Liver (tissue), 10 donors: ENCODE measurements at places on chromosomes 5 and 9.
A peak's percentile ranks its signal among the peaks of the same experiment; 100 is the strongest.

GRCh38 chr9:131065599-131065998, 30.7 kb upstream of the AIF1L start:
- H3K4me1 ChIP-seq = peaks cover 14% of the 10 kb centered on the region
- DNase-seq = no peak
- no peak overlapping the region for H3K27ac ChIP-seq
- no peaks in the 10 kb centered on the region for H3K36me3 ChIP-seq

- H3K4me1 ChIP-seq = no peaks in the 10 kb centered on the region
- H3K36me3 ChIP-seq = no peaks in the 10 kb centered on the region
- H3K4me3 ChIP-seq = no peak overlapping the region
- no peaks in the 10 kb centered on the region for H3K27me3 ChIP-seq
- H3K27ac ChIP-seq = no peak overlapping the region
- DNase-seq = no peak
These were observed 11.9 kb upstream of the EQTN start for GRCh38 chr9:27308691-27309390.

GRCh38 chr5:178670351-178670885, 43.6 kb upstream of the CLK4 start:
- H3K4me3 ChIP-seq = no peak overlapping the region
- no peaks in the 10 kb centered on the region for H3K36me3 ChIP-seq

DNA sequence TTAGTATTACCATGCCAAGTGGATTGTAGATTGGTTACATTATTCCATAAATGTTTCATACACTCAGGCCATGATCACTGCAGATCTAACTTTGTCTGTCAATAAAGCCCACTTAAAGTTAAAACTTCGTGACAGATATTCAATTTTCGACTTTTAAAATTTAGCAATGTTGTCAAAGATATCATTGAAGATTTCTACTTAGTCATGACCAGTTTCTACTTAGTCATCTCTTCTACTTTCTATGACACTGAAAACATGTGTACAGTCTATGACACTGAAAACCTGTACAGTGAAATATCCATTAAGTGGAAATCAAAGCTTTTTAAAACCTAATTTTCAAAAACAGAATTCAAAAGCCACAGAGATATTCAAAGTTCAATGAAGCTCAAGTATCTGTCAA, 258.2 kb downstream of the MCTP1 start:
- no peaks in the 10 kb centered on the region for H3K4me1 ChIP-seq
- no peak for DNase-seq
- H3K27me3 ChIP-seq = no peaks in the 10 kb centered on the region
- no peak overlapping the region for H3K4me3 ChIP-seq
- H3K36me3 ChIP-seq = no peaks in the 10 kb centered on the region

DNA sequence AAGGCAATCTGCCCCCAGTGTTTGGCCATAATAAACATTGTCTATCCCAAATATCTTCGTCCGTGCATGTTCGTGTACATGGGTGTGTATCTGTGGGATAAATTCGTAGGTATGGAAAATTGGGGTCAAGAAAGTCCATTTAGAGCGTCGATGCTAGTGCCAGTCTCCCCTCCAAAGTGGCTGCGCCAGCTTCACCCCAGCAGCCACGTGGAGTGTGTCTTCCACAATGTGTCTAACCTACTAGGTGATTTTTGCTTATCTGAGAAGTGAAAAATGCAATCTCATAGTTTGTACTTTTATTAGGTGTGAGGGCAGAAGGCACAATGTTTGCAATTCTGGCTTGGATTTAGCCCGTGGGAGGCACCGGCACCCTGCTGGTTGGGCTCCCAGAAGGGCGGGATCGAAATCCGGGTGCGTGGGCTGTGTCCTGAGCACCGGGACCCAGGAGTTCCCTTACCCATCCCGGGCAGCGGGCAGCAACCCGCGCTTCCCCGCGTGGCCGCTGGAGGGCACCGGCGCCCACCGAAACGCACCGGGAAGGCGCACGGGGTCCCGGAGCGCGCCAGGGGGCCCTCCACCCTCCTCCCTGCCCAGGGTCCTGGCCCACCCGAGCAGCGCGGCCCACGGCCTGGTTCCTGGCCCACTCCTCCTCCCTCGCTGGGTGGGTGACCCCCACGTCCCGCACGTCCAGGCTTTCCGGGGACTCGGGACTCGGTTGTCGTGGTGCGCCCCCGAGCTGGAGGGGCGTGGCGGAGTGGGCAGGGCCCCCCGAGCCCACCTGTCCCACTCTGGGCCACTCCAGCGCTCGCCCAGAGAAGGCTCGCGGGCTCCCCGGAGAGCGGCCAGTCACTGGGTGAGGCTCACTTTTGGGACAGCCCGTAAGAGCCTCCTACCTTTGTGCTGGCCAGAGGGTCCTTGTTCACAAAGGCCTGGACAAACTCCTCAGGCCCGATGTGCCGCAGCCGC, 55.4 kb upstream of the RNF130 start:
- no peaks in the 10 kb centered on the region for H3K27me3 ChIP-seq
- no peak overlapping the region for H3K27ac ChIP-seq
- H3K4me1 ChIP-seq = peaks cover 7% of the 10 kb centered on the region
- no peaks in the 10 kb centered on the region for H3K36me3 ChIP-seq
- H3K4me3 ChIP-seq = no peak overlapping the region

- H3K27me3 ChIP-seq = no peaks in the 10 kb centered on the region
- H3K36me3 ChIP-seq = peaks cover 22% of the 10 kb centered on the region
- H3K27ac ChIP-seq = peak overlapping the region; percentile 97
- H3K4me1 ChIP-seq = no peaks in the 10 kb centered on the region
- peak overlapping the region; percentile 69 for H3K4me3 ChIP-seq
- DNase-seq = no peak
These were observed 629 bp downstream of the CCNH start for GRCh38 chr5:87411973-87412629.

- DNase-seq = no peak
- H3K27me3 ChIP-seq = no peaks in the 10 kb centered on the region
- no peaks in the 10 kb centered on the region for H3K4me1 ChIP-seq
These were observed 228.7 kb downstream of the ADAMTS6 start for GRCh38 chr5:65252977-65253376.

- no peak overlapping the region for H3K4me3 ChIP-seq
- no peaks in the 10 kb centered on the region for H3K27me3 ChIP-seq
- no peaks in the 10 kb centered on the region for H3K36me3 ChIP-seq
- no peak overlapping the region for H3K27ac ChIP-seq
These were observed 283.9 kb downstream of the SPOCK1 start for GRCh38 chr5:137215261-137215660.

DNA sequence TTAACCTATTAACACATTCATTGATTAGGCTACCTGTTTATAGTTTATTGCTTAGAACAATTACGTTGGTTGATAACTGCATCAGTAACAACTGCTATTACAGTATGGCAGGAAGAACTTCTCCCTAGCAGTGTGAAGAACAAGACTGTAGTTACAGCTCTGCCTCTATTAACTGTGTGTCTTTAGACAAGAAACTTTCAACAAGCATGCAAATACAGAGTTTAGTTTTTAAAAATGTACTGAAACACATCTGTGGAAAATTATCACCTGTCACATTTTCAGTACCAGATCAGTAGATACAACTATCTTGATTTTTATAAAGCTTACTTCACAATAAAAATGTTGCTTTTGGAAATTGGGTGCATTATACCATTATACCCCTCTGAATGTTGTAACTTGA, 22.2 kb downstream of the ELL2 start:
- no peak overlapping the region for H3K27ac ChIP-seq
- peaks cover 16% of the 10 kb centered on the region for H3K36me3 ChIP-seq
- H3K27me3 ChIP-seq = no peaks in the 10 kb centered on the region
- H3K4me1 ChIP-seq = peaks cover 25% of the 10 kb centered on the region
- H3K4me3 ChIP-seq = no peak overlapping the region
- no peak for DNase-seq

DNA sequence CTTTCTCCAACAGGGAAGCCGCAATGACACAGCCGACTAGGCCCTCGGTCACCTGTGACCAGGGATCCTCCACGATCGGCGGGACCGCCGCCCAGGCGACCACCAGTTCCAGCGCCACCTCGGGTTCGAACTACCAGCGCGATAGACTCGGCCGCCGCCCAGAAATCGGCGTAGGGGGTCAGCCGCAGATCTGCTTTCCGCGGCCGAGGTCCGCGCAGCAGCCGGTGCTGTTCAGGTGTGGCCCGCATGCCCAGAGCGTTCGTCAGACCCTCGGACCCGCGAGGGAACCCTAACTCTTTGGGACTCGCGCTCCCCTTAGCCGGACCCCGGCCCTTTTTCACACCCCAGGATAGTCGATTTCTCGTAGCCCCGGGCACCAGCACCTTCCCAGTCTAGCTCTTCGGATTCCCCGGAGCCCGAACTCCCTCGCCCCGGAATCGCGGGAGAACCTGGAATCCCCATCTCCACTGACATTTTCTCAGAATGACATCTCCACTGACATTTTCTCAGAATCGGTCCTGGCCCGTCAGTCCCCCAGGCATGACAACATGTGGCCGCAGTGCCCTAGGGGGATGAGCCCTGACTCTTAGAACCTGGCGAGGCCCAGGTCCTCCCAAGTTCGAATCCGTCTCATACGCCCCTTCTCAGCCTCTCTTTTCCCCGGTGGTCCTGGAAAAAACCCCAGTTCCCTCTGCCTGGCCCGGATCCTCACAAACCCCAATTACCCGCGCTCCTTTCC, 428 bp downstream of the C5orf52 start:
- H3K4me3 ChIP-seq = no peak overlapping the region
- DNase-seq = peak; percentile 30
- no peak overlapping the region for H3K27ac ChIP-seq
- H3K36me3 ChIP-seq = no peaks in the 10 kb centered on the region
- no peaks in the 10 kb centered on the region for H3K27me3 ChIP-seq
- H3K4me1 ChIP-seq = peaks cover 11% of the 10 kb centered on the region

DNA sequence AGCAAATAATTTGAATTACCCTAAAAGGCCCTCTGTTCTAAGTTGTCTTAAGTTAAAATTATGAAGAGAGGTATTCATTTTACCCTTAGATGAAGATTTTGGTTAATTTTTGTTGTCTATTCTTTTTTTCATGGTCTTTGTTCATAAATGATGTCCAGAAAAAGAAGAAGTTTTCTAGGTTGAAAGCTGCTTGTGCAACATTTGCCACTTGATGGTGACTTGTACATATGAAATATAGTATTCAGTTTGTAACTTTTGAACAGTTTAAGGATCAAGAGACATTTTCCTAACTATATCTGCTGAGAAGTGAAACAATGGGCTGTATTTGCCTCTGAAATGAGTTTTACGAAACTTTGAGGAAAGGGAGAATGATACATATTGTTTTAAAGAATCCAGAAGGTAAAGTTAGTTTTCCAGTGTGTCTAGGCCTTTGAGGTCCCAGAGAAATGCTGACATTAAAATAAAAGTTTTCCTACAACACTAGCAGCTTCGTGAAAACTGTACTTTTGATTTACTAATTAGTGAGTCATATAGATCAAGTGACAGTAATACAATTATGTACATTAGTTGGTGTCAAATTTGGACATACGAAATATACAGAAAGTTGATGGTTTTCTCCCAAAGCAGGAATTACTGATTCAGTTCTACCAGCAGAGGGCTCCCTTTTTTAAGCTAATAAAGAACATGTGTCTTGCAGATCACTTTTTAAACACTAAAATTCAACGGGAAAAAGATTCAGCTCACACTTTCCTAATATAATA, 70.5 kb downstream of the PIK3R1 start:
- peak overlapping the region; percentile 94 for H3K27ac ChIP-seq
- H3K36me3 ChIP-seq = peaks cover 31% of the 10 kb centered on the region
- H3K4me3 ChIP-seq = no peak overlapping the region
- no peak for DNase-seq

GRCh38 chr5:127876384-127876783, 173.2 kb downstream of the CCDC192 start:
- no peaks in the 10 kb centered on the region for H3K36me3 ChIP-seq
- DNase-seq = no peak
- no peaks in the 10 kb centered on the region for H3K27me3 ChIP-seq
- no peaks in the 10 kb centered on the region for H3K4me1 ChIP-seq

DNA sequence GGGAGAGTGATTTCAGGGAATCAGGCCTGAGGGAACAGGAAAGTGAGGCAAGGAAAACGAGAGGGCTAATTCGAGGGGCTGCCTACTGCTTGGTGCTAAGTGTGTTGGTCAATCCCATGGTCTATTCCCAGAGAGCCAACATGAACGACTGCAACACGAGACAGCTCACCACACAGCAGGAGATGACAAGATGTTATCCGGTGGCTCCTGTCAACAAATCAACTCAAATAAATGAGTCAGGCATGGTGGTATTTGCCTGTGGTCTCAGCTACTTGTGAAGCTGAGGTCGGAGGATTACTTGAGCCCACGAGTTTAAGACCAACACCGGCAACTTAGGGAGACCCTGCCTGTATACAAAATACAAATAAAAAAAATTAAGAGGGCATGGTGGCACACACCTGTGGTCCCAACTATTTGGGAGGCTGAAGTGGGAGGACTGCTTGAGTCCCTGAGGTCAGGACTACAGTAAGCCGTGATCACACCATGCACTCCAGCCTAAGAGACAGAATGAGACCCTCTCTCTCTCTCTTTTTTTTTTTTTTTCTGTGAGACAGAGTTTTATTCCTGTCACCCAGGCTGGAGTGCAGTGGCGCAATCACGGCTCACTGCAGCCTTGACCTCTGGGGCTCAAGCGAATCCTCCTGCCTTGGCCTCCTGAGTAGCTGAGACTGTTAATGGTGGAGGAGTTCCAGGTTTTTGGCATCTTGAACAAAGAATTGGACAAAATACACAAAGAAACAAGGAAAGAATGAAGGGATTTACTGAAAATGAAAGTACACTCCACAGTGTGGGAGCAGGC, 9.0 kb upstream of the FAF2 start:
- no peak overlapping the region for H3K27ac ChIP-seq
- H3K36me3 ChIP-seq = no peaks in the 10 kb centered on the region
- no peaks in the 10 kb centered on the region for H3K4me1 ChIP-seq
- H3K27me3 ChIP-seq = no peaks in the 10 kb centered on the region
- H3K4me3 ChIP-seq = no peak overlapping the region

DNA sequence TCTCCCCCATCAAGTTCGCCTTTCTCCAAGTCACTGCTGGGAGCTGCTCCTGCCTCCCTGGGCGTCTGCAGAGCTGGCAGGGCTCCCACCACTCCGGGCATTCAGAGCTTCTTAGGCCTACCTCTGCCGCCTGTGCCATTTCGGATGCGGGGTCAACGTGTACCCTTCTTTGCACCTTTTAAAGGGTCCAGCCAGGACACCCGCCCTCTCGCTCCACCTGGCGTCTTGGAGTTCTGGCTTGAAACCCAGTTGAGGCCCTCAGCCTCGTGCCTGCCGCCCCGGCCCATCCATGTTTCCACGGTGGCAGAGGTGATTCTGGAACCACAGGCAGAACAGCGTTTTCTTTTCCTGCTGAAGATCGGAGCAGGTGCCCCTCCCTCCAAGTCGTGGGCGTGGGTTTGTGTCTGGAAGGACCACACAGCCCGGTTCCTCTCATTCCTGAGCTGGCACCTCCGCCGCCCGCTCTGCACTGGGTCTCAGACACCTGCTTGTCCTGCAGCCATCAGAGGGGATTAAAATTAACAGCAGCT, 32.9 kb downstream of the NDUFS6 start:
- H3K4me3 ChIP-seq = no peak overlapping the region
- H3K27ac ChIP-seq = no peak overlapping the region
- DNase-seq = no peak
- no peaks in the 10 kb centered on the region for H3K4me1 ChIP-seq
- no peaks in the 10 kb centered on the region for H3K36me3 ChIP-seq

- no peak overlapping the region for H3K4me3 ChIP-seq
- no peaks in the 10 kb centered on the region for H3K27me3 ChIP-seq
These were observed 77.3 kb upstream of the MAP3K1 start for GRCh38 chr5:56737951-56738606.

GRCh38 chr9:8329561-8330283, 530.1 kb upstream of the DMAC1 start:
- no peaks in the 10 kb centered on the region for H3K4me1 ChIP-seq
- DNase-seq = no peak
- no peaks in the 10 kb centered on the region for H3K27me3 ChIP-seq
- H3K27ac ChIP-seq = no peak overlapping the region
- H3K36me3 ChIP-seq = no peaks in the 10 kb centered on the region
